ENCODE measurements at places on chromosomes 2 and 18. TPM values are rescaled to one million over a fixed set of nuclear protein-coding genes. Genes with fewer than 3 reads are reported as not detected.
A peak's percentile ranks its signal among the peaks of the same experiment; 100 is the strongest.

LIMS4 gene
- polyA plus RNA-seq = 2.5 TPM

CREG2 gene
- polyA plus RNA-seq = not detected

CD8B2 gene
- 0.52 TPM for polyA plus RNA-seq

EPG5 gene
- polyA plus RNA-seq = 5.3 TPM

RNF152 gene
- polyA plus RNA-seq = 0.07 TPM

KCNS3 gene
- polyA plus RNA-seq = not detected

MATN3 gene
- polyA plus RNA-seq = not detected

ZNF521 gene
- polyA plus RNA-seq = not detected

CRYGD gene
- not detected for polyA plus RNA-seq

DNA sequence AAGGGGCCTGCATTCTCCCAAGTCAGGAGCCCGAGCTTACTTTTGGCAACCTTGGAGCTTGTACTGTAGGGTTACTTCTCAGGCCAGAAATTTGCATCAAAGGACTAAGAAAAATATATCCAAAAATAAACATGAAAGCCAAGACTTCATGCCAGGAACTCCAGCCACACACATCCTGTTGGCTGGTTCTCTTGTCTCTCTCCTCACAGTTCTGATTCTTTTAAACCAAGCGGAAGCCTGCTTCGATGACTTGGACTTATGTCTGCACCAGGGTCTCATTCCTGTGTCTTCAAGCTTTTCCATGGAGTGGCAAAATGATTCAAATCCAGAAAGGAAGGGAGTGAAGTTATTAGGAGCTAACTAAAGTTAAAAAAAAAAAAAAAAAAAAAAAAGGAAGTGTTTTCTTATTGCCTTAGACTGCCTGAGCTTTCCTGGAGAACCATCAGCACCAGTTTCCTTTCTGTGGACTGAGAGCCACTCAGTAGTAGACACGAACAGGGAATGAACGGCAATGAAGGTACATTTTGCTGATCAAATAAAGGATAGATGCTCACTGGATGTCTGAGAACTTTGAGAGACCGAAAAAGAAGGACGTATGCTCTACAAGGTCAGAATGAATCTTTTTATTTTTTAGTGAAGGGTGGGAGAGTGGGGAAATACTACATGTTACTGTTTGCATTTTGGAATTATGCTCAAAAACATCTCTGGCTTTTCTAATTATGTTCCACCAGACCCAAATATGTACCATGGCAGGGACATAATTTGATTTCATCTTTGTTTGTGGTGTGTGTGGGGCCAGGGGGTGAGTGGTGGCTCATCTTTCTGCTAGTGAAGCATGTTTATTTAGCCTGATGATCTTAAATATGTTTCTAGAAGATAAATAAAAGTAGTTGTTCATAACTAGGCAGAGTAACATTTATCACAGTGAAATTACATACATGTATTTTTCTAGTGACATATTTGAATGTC, 86.0 kb downstream of the RAPGEF4 start:
- DNase-seq = no peak

DNA sequence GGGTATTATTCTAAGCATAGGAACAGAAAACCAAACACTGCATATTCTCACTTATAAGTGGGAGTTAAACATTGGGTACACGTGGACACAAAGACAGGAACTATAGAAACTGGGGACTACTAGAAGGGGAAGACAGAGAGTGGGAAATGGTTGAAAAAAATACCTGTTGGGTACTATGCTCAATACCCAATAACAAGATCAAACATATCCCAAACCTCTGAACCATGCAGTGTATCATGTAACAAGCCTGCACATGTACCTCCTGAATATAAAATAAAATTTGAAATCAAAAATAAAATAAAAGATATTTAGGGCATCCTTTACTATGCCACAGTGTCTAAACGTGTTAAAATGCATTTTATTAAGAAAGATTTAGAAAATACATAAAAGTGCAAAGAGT, 221.0 kb upstream of the TFPI start:
- DNase-seq = no peak

GRCh38 chr2:105771836-105772235, 27.1 kb downstream of the NCK2 start:
- DNase-seq = no peak

DNA sequence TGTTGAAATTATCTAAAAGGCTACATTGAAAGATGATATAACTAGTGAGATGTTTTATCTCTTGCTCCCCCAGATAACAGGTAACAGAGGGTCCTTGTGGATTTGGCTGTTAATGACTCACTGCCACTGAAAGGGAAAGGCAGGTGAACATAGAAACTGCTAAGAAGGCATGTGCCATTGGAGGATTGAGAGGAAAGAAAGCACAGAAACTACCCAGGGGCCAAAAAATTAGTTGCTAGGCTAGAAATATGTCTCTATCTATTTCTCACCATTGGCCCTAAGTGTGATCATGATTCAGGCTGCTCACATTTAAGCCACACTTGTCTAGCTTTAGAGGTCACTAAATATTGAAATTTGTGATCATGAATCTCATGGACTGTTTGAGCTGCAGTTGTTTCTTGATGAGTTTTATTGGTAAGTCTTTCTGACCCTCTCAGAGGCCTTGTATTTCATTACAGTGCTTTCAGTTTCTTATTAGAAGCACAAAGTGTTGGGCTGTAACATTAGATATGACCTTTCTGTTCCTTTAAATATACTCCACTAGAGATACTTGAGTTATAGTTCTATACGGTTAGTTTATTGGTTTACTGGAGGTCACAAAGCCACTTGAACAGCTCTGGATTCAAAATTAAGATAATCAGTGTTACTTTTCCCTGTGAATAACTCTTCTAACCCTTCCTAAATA, 26.2 kb downstream of the NAB1 start:
- DNase-seq = no peak

DNA sequence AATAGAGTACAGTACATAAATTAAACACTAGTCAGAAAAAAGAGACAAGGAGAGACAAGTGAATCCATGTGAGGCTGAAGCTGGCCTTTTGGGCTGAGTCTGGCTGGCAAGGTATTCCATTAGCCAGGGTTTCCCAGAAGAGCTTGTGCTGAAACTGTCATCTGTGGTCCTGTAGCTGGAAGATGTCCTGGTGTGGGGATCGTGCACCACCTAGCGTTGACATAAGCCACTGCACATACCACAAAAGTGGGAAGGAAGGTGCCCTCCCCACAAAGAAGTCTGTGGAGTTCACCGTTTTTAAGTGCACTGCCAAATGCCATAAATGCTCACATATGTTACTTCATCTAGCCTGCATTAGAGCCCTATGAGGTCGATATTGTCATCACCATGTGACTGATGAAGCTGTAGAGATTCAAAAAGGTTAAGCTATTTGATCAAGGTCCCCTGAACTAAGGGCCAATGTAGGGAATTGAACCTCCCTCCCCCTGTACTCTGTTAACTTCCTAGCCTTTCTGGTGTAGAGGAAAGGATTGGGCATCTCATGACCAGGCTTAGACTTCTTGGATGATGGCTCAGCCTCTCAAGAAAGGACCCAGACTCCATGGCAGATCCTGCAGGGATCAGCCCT, 31.9 kb upstream of the GALNT14 start:
- DNase-seq = peak; percentile 34

GRCh38 chr2:35298493-35298892, 1057.1 kb upstream of the CRIM1 start:
- no peak for DNase-seq

DNA sequence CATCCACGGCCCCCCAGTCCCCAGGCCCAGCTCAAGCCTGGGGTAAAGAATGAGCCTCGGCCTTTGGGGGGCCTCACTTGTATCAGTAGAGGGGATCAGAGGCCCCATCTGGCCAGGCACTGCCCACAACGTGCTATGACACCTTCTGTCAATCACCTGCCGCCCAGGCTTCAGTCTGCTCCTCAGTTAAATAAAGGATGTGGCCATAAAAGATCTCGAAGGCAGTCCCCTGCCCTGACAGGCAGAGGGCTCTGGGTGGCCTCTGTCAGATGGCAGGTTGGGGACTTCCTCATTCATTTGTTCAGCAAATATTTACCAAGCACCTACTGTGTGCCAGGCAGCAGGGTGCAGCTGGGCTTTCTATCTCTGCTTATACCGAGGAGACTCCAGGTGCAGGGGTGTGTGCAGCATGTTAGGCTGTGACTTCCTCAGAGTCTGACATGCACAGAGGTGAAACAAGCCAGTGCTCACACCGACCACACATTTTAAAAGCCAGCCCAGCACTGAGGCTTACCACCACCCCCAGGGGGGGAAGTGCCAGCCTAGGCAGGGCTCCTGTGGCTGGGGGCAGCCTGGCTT, 166.4 kb downstream of the GALNT1 start:
- no peak for DNase-seq

- DNase-seq = no peak
Measured at GRCh38 chr2:207082619-207083018, 83.1 kb downstream of the KLF7 start.

- DNase-seq = no peak
Measured at GRCh38 chr2:34234823-34235222, 635.7 kb upstream of the FAM98A start.

GRCh38 chr2:73984922-73985307, 205 bp downstream of the TET3 start:
- DNase-seq = peak; percentile 74

- no peak for DNase-seq
Measured at GRCh38 chr2:219434468-219434717, 250 bp upstream of the SPEG start.

Measured in immature natural killer cell (primary cell).